ENCODE measurements at places on chromosomes 5 and 9.

GRCh38 chr9:73038613-73039012 lies 85.8 kb upstream of the ALDH1A1 start:
- DNase-seq, result peak; percentile 7

DNA sequence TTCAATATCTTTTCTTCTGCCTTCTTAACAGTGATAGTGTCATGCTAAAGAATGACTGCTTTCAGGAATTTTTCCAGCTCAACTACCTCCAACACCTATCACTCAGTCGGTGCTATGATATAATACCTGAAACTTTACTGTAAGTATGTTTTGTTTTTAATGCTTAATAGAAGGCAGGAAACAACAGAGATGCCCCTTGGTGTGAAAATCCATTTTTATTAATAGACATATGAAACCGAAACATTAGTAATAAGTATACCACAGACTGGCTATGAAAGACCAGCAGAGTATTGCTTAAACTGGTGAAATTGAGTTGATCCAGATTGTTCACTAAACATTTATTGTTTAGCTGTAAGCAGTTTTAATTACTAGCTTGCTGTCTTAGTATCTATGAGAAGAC lies 25.2 kb downstream of the SKP2 start:
- DNase-seq, result no peak

DNA sequence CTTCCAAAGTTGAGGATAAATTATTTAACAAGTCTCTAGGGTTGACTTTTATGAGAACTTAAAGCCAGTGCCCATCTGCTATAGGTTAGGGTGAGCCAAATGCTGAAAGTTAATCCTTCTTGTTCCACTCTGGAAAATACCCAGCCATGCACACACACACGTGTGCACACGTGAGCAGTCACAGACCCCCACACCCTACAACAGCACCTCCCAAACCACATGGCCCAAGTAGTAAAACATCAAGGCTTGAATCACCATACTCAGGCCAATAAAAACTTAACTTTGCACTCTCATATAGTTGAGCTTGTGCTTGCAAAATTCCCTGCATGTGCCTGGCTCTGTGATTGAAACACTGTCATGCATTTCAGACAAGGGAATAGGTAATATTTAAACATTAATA lies 467.6 kb downstream of the ARHGEF28 start:
- DNase-seq, result no peak

DNA sequence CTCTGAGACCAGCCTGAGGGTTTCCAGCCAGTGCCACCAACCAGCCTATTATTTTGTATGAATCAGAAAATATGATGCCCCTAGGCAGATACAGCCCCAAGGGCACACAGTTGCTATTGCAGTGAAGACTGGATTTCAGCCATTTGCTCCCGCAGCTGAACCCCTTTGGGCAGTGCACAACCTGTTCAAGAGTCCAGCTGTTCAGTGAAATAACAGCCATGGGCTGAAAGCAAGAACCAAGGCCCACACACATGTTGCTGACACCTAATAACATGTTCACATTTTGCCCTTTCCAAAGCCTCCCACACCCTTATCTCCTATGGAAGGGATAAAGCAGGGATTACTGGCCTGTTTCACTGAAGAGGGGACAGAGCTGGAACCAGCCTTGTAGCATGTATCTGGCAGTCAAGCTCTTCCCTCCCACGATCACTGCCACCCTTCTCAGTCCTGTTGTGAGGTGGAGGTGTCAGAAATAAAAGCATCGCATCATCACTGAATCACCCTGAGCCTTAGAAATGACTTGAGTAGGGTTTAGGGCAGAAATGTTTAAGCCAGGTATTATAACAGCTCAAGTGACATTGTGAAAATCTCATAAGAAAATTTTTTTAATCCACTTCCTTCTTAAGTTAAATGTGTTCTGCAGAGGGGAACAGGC lies 137.1 kb upstream of the FSTL4 start:
- DNase-seq, result no peak

GRCh38 chr5:172048539-172049101 lies 42.2 kb upstream of the FBXW11 start:
- no peak for DNase-seq

All from thoracic aorta (tissue), 2 donors.